ENCODE measurements at places on chromosomes 2 and 18. TPM values are rescaled to one million over a fixed set of nuclear protein-coding genes. Genes with fewer than 3 reads are reported as not detected.

ACYP2 gene
- total RNA-seq = 14.3 TPM

WDR12 gene
- 34.9 TPM for total RNA-seq

MTCL1 gene
- 23.5 TPM for total RNA-seq

RFTN2 gene
- total RNA-seq = 10.5 TPM

PPM1G gene
- total RNA-seq = 67.7 TPM

CACNB4 gene
- total RNA-seq = 1.1 TPM

CPLX4 gene
- total RNA-seq = not detected

SOX11 gene
- total RNA-seq = under 0.01 TPM

Data from smooth muscle cell of bladder (primary cell).